ELR (cell line): ENCODE measurements at places on chromosomes 3 and 15.

GRCh38 chr3:149343951-149344350 lies 10.5 kb upstream of the TM4SF18 start:
- DNase-seq, result peak; percentile 31

- DNase-seq, result no peak
Observed at GRCh38 chr3:38601956-38602550, 47.4 kb downstream of the SCN5A start.

DNA sequence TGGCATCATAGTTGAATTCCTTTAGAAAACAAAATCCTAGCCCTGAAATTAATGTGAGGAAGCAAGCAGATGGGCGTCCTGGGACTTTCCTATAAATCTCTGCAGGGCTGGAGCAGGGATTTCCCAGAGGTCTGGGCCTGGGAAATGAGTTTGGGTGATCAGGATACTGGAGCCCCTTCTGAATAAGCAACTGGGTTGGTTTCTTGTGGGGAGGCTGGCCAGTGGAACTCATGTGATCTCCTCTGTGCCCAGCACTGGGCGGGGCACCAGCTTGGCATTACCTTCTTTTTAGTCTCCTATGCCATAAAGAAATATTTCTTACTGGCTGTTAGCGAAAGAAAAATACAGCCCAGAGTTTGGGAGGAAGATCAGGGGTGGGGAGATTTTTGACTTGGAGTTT lies 1.7 kb downstream of the THSD4 start:
- DNase-seq, result peak; percentile 17

DNA sequence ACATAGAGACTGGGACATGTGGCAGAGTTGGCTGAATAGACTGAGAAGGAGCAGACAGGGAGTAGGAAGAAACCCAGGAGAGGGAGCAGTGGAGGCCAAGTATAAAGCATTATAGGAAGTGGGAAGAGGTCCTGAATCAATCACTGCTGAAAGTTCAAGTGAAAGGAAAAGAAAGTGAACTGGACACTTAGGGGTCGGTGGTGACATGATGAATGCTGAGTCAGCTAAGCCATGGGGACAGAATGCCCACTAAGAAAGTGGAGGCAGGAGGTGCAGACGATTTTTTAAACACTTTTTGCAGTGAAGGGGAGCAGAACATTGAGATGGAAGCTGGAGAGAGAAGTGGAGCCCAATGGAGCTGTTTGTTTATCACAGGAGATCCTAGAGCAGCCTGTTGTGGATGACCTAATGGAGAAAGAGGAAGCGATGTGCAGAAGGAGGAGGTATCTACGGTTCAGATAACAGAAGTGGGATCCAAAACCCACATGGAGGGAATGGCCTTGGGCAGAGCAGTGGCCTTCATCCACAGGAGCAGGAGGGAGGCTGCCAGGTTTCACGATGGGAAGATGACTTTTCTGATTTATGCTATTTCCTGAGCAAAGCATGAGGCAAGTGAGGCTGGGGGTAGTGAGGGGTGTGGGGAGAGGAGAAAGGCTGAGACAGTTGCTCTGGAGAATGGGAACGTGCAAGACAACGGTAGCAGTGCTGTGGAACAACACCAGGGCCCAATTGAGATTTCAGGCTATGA lies 208.2 kb downstream of the RPLP1 start:
- DNase-seq, result no peak

DNA sequence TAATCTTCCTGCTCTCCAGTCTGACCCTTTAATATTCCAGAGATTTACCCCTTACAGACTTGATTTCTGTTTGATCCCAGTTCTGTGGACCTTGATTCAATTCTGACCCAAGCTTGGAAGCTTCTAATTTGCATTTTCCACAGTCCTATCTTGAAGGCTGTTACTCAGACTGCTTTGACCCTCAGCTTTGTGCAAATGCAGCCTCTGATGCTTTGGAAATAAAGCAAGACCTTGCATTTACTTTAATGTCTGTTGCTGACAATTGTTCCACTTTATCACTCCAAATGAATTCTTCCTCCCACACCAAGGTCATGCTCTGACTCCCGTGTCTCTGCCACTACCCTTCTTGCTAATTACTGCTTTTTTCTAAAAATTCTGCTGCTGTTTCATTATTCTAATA lies 886.0 kb downstream of the TUSC7 start:
- no peak for DNase-seq

DNA sequence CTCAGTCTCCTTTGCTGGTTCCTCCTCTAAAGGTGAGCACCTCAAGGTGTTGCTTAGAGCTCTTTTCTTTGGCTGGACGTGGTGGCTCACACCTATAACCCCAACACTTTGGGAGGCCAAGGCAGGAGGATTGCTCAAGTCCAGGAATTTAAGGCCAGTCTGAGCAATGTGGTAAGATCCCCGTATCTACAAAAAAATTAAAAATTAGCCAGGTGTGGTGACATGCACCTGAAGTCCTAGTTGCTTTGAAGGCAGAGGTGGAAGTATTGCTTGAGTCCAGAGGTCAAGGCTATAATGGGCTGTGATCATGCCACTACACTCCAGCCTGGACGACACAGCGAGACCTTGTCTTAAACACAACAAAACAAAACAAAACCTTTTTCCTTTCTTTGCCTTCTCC lies 28.3 kb downstream of the TOPBP1 start:
- no peak for DNase-seq

- DNase-seq, result peak; percentile 66
Observed at GRCh38 chr3:78604341-78604740, 1163.5 kb downstream of the ROBO1 start.

DNA sequence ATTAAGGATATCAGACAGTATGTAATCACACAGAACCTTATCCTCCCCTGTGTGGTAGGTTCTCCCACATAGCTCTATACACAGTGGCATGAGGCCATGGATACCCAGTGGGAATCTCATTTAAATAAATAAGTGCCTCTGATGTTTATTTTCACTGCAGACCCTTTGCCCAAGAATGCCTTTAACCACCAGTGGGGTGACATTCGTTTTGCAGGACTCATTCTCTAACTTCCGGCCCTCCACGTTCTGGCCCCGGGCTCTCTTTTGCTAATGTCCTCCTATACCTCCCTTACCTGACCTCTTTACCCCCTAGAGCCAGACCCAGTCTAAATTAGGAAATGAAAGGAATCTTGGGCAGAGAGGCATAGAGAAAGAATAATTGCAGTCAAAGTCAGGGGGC lies 8.3 kb downstream of the CCDC80 start:
- DNase-seq, result no peak

DNA sequence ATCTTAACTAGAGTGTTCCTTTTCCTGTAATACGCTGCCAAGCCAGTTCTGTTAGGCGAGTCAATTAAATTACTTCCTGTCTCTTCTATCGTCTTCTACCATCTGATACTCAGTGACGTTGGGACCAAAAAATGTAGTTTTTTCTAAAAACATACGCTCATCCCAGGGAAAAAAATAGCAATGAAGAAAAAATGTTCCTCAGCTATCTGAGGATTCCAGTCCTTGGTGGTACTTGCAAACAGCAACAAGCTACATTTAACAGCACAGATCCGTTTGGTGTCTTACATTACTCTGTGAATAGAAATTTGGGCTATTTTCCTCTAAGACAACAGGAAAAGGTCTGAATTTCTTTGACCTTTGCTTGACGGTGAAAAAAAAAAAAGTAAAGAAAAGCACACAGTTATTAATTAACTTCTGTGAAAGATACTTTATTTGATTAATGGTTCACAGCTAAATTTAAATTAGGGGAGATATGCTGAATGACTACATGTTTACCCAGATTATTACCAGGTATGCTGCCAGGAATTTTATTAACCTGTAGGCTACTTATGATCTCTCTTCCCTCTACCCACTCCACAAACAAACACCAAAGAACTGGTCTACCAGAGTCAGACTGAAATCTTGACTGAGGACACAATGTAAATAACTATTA lies 254.4 kb upstream of the ZPLD1 start:
- peak; percentile 87 for DNase-seq

DNA sequence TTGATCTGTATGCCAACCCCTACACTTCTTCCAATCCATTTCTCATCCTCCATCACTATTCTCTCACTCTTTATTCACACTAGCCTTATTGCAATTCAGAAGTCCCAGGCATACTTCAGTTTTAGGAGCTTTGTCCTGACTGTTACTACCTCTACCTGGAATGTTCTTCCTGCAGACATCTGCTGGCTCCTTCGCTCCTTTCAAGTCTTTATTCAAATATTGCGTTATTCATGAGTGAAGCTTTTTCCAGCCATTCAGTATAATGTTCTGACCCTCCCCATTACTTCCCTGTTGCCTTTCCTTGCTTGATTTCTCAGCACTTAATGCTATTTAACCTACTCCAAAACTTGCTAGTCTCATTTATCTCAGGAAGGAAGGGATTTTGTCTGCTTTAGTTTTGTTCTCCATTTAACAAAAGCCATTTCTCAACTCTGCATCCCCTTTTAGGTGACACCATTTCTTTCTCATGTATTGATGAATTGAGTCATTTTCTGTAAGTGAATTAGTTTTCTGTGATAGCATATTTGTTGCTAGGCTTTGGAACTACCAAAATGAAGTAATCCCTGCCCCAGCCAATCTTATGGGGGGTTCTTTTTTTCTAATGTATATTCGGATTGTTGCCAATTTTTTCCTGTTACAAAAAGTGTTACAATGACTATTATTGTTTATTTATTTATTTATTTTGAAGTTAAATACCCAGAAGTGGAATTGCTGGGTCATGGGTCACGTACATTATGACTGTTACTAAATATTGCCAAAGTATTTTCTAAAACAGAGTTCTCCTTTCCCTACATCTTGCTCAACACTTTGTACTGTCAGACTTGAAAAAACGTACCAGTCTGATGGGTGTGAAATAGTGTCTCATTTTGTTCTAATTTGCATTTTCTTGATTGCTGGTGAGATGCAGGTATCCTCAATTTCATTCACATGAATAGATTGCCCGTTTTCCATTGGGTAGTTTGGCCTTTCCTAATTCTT lies 9.4 kb downstream of the ATP11B start:
- DNase-seq, result no peak

- no peak for DNase-seq
Observed at GRCh38 chr3:59514865-59515482, 465.1 kb upstream of the CFAP20DC start.

DNA sequence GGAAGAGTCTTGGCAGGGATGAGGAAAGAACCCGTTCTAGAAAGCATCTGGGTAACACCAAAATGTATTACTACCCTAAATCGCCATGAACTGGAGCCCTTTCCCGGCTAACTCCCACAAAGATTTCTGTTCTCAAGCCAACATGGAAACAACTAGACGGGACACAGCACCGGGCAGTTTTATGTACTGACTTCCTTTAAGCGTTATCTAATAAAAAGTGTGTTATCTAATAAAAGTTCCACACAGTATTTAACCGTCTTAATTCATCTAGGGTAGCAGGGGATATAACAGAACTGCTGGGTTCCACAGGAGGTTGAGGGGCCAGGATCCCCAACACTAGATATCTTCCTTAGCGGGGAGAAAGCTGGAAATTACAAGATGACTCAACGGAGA lies 347 bp upstream of the C3orf62 start:
- no peak for DNase-seq

- DNase-seq, result no peak
Observed at GRCh38 chr15:75834021-75834420, 9.2 kb upstream of the UBE2Q2 start.

DNA sequence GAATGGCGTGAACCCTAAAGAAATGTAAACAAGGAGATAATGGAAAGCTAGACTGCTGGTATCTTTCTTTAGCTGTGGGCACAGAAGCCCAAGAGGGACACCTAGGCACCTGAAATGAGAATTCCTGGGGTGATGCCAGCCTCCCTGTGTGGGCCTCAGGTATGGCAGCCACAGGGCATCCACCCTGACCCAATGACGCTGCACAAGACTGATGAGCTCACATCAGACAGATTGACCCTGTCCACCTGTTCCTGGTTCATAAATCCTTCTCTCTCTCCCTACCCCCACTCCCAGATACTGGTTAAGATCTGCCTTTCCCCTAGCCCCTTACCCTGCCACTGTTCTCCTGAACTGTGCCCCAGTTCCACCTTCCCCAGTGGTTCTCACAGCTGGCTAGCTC lies 1.5 kb downstream of the GLB1 start:
- no peak for DNase-seq

- DNase-seq, result no peak
Observed at GRCh38 chr3:29226706-29227105, 54.2 kb upstream of the RBMS3 start.

DNA sequence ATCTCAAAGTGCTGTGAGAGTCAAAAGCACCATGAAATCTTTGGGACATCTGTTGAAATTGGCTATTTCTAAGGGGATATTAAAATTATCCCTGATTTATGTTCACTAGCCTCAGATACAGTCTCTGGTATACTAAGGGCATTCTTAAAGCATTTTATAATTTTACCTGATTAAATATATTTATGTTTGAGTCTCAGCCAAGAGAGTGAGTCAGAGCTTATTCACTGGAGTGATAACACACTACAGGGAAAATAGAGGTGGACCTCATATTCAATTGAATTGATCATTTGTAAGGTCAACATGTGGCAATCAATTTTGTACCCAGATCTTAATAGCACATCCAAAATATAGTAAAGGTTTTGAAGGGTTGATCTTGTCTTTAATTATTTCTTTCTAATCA lies 733.6 kb downstream of the EPHA3 start:
- no peak for DNase-seq

DNA sequence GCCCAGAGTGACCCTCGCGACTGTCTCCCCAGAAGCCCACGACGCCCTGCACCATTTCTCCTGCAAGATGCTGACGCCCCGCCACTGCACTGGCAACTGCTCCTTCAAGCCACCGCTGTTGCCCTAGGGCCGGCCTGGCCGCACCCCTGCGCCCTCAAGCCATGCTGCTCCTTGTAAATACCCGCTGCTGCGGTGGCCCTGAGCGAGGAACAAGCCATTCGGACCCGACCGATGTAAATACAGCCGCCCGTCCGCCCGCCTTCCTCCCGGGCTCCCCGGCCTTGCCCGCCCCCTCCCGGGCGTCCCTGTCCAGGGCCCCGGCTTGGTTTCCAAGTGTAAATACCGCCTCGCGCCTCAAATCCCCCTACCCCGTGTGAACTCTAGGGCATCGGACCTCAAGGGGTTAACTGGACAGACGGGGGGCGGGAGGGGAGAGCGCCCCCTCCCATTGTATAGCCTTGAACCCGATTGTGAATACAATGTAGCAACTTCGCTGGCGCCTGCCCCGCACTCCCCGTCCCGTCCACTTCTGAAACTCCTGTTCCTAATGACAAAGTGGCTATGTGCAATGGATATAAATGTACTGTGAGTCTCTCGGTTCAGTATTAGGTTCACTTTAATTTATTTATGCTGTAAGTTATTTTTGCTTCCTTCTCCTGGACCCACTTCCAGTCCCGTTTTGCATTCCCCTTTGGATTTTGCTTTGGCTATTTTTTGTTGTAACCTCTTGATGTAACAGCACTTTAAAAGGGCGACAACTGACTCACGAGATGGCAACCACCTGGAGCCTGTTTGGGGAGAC lies 5.9 kb downstream of the RNU6-1 start:
- DNase-seq, result peak; percentile 65

DNA sequence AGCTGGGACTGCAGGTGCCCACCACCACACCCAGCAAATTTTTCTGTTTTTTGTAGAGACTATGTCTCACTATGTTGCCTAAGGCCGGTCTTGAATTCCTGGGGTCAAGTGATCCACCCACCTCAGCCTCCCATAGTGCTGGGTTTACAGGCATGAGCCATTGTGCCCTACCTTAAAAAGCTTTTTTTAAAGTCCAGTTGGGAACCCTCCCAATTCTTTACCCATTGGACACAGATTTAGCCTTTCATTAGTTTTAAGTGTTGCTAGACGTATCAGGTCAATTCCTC lies 1.7 kb upstream of the DENND4A start:
- DNase-seq, result no peak
